ENCODE measurements at places on chromosomes 7 and 10.

GRCh38 chr10:1603181-1603580 is 134.1 kb downstream of the ADARB2 start:
- no peak for DNase-seq

- DNase-seq = no peak
These were observed 133.2 kb upstream of the PRR15 start for GRCh38 chr7:29430279-29430949.

DNA sequence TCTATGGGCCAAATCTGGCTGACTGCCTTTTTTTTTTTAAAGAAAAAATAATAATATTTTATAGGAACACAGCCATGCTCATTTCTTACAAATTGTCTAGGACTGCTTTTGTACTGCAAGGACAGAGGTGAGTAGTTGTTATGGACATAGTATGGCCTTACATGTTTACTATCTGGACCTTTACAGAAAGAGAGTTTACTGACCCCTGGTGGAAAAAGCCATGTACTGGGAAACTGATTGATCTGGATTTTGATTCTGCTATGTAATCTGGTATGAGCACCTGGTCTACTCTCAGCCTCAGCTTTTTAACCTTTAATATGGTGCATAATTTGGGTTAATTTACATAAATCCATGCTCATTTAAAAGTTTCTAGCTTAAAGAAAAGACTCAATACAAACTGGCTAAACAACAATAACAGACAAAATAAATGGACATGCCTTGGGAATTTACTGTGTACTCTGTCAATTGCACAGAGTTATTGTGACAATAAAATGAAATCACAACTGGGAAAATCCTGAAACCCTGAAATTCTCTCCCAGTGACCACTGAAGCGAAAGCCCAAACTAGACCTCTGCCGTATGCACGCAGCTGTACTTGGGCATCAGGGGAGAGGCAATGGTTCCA is 260.7 kb downstream of the BMPER start:
- no peak for DNase-seq

DNA sequence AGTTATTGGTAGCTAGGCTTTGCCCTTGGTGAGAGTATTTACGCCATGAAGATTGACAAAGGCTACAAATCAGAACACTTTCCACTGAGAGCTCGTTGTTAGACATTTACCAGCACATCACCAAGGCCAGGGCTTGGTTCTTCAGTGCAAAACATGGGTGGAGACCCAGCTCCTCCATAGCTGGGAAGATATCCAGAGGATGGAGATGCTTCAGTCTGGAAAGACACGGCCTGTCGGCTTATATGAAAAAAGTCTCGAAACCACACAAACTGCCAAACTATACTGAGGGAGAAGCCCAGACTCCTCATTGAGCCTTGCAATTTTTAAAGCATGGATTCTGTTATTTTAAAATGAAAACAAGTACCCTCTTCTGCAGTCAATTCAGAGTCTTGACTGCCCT is 83.4 kb upstream of the ANLN start:
- DNase-seq = no peak

- DNase-seq = peak; percentile 76
These were observed 804 bp downstream of the C10orf95 start for GRCh38 chr10:102450374-102451104.

- no peak for DNase-seq
These were observed 954.7 kb upstream of the GHITM start for GRCh38 chr10:83184641-83185040.

DNA sequence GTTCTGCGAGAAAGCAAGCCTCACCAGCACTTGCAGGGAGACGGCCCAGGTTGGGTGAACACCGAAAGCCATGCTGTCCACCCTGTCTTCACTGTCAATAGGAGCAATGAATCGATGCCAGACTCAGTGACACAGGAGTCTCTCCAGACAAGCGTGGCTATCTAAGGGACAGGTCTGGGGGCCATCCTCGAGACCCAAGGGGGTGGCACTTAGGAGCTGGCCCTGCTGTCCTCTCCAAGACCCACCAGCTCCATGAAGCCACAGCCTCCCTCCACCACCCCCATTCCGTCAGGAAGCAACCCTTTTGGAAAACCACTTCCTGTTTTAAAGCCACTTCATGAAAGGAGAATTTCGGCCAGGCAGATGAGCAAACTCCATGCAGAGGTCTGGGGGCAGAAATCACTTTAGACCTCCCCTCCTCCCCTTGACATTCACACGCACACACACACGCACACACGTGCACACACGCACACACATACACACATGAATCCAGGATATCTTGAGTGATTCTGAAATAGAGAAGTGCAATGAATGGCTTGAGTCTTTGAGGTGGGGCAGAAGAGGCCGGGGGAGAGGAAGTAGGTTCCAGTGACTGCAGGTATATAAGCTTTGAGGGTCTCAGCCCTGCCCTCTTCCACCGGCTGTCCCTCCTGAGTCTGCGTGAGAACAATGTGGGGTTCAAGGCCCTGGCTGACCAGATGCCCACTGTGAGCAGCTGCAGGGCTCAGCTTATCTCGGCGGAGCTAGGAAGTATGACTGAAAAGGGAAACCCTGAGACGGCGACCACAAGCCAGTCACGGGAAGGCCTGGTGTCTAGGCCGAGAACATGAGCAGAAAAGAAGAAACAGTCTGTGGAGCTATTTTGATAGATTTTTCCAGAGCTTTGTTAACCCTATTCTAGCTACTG is 25.0 kb downstream of the RGS10 start:
- no peak for DNase-seq

DNA sequence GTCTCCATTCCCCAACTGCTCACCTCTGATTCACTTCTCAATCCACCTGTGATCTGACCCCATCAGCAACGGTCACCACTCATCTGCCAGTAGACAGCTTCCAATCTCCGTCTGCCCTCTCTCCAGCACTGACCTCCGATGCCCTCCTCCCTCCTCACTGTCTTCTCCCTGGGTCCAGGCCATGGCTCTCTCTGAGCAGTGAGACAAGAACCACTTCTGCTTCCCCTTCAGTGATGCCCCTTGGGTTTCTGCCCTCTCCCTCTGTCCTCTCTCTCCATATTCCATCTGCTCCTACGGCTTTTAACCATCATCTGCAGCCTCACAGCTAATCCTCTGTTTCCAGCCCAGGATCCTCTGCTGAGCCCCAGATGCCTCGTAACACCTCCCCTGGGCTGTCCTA is 55.5 kb upstream of the OPALIN start:
- DNase-seq = no peak

DNA sequence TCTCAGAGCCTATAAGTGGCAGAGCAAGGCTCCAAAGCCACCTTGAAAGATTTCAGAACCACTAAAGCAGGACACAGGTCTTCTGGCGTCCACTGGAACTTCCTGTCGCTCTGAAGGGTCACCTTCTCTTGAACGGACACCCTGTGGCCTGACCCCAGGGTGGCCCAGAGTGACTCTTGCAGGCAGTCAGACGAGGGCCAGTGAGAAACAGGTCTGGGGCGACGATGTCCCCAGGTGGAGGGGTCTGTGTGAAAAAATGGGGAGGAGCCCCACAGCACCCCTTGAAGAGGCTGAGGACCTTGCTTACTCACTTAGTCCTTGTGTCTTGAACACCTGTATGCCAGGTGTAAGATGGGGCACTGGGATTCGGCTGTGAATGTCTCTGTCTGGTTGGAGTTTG is 946 bp upstream of the RASGEF1A start:
- no peak for DNase-seq

DNA sequence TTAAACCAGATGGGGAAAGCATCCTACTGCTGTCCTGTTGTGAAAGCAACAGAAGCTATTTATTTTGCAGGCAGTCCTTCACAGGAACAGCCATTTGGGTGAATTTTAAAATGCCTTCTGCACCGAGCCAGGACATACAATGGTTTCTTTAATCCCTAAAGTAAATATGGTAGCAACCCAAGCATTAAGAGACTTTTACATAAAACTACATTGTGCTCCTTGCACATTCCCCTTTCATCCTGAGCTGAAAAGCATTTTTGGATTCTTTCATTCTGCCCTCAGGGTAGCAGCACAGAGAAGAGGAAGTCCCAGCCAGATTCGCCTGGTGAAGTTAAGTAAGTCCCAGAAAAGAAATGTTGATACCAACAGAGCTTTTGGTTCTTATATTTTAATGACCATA is 84.0 kb upstream of the FAM3C start:
- DNase-seq = no peak

GRCh38 chr10:88545359-88545758 is 37.8 kb downstream of the RNLS start:
- DNase-seq = no peak

- no peak for DNase-seq
These were observed 269.6 kb downstream of the ELFN1 start for GRCh38 chr7:1939434-1940401.

GRCh38 chr7:138753610-138754009 is 44.2 kb upstream of the TMEM213 start:
- no peak for DNase-seq

DNA sequence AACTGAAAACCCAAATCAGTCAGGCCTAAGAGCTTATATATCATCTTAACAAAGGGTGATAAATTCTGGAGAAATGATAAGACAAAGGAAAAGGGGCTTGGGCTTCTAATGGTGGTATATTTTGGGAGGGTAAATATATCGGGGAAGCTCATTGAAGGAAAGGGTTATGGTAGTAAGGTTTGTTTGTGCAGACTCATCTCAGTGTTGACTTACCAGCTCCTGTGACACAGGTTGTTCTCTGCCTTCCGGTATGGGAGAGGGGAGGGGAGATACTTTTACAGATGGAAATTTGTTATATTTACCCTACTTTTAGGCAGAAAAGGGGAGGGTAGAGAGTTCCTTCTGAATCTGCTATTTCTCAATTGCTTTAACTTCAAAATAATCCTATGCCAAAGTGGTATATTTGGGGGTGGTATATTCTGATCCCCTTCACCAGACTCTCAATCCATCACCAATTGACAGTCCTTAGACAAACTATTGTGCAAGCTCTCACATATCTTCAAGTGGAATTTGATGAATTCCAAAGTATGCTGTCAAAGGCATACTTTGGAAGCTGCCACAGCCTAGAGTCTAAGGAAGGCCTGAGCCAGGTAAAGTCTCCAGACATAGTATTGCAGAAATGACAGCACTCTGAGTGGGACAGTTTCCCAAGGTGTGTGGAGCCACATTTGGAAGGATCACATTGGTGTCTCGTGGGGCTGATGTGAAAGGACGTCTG is 13.3 kb upstream of the PAPSS2 start:
- DNase-seq = no peak

- no peak for DNase-seq
These were observed 766.7 kb upstream of the GHITM start for GRCh38 chr10:83372646-83373045.

DNA sequence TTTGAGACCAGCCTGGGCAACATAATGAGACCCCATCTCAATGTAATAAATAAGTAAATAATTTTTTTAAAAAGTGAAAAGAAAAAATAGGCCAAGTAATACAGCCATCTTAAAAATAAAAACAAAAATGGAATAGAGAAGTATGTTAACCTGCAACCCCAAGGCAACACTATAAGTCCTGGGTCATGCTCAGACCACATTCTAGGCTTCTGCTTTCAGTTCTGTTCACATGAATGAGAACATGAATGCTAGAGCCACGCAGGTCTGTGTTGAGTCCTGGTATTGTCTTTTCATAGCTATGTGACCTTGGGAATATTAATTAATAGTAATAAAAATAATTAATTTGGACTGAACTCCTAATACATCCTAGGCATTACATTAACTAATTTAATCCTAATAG is 284.0 kb downstream of the AUTS2 start:
- DNase-seq = no peak

GRCh38 chr10:4196183-4196582 is 411.2 kb upstream of the KLF6 start:
- DNase-seq = no peak

DNA sequence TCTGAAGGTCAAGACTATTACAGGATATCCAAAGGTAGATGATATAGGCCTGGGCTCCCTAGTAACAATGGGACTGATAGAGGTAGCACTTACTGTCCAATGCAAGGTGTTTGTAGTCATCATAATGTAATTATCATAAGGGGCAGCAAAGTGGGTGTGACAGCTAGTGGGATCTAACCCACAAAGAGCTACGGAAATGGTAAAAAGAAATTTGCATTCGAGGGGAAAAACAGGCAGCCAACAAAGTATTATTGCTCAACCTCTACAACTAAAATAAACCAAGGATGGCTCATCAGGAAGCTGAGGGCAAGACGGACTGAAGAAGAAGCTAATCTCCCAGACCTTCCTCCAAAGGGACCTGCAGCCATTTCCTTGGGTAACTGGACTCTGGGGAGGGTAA is 211.0 kb downstream of the WDR11 start:
- no peak for DNase-seq

DNA sequence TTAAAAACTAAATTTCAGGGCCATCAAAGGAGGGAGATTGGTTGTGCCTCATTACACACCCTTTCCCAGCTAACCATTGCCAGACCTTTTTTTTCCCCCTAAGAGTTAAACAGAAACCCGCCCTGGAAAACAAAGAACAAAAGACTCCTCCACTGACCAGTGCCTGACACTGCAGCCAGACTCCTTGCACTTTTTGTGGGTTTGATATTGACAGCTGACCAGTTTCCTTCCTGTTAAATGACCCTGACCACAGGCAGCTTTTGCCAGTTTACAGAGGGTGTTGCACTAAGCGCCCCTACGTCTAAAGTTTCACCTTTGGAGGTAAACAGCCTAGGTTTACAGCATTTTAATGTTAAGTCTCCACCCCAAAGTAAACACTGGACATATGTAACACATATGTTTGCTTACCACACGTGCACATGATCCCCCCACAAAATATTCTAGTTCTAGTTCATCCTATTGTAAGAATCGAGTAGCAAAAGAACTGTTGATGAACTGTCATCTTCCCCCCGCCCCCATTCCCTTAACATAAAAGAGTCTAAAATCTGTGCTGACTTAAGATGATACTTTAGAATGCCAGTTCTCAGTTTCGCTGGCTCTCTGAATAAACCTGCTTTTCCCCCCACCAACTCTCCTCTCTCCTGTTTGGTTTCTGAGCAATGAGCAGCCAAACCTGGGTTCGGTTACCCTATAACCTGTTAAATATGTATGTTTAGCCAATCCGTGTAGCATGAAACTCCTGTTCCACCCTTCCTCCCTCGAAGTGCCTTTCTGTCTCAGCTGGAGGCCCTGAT is 38.0 kb downstream of the FOXI2 start:
- no peak for DNase-seq

DNA sequence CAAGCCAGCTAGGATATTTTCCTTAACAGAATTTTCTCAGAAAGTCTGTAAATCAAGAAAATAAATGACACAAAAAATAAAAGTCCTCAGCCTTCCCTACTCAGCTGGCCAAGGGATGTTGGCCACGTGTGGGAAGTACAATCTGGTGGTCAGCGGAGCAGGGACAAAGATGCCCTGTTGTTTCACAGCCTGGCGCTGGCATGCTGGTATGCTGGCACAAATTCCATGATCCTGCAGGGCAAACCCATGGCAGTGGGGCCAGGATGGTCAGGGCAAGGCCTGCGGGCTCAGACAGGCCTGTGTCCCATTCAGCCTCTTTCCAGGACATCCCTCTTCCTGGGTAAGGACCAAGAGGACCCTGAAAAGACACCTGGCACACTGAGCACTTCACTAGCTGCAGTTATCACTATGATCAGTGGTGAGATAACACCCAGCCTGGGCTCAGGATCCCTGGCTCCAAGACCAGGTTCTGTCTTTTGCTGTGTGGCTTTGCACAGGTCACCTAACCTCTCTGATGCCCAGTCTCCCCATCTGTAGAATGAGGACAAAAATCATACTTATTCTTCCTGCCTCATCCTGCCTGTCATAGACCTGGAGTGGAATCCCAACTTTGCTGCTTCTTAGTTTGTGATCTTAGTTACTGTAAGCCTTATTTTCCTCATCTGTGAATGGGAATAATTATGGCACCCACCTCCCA is 10.8 kb upstream of the HSPA12A start:
- no peak for DNase-seq

- peak; percentile 30 for DNase-seq
These were observed 1.0 kb downstream of the CDK6 start for GRCh38 chr7:92835261-92835850.
